ENCODE measurements at places on chromosomes 4 and X.
A peak's percentile ranks its signal among the peaks of the same experiment; 100 is the strongest.

DNA sequence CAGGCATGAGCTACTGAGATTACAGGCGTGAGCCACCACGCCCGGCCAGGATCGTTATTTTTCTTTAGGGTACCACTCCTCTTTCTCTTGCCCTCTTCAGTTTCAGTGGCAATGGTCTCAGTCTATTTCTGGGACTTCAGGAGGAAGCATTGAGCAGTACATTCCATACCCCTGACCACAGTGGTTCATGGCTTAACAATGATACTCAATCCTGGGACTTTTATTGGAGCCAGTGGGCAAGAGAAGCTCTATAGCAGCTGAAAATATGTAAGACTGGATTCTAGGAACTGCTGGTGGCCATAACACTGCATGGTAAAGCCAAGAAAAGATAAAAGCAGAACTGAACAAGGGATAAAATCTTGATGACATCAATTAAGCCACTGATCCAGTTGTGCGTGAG, 5.8 kb upstream of the CCNA2 start:
- no peak for DNase-seq

DNA sequence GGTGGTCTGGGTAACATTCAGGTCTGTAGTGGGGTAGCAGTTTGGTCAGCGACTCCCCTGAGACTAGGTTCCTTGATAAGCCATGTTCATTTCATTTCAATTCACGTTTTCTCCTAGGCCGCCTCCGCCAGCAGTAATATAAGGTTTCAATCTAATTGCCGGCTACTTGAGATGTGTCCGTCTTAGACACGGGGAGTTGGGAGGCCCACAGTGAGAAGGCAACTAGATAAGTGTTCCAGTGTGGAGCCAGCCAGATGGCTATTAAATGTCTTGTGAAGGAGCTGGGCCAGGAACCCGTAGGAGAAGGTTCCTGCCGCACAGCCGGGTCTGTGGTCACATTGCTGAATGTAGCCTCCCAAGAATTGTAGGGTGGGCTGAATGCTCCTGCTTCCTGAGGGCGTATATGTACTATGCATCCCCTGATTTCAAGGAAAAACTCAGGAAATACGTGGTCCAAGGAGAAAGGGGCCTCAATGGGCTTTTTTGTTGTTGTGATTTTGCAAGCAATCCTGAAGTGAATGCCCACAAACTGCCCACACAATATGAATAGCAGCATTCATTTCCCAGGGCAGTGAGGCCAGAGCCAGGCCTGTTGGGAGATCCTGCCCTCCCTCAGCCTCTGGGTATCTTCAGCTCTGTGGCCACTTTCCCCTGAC, 220.6 kb upstream of the RPL34 start:
- no peak for DNase-seq

DNA sequence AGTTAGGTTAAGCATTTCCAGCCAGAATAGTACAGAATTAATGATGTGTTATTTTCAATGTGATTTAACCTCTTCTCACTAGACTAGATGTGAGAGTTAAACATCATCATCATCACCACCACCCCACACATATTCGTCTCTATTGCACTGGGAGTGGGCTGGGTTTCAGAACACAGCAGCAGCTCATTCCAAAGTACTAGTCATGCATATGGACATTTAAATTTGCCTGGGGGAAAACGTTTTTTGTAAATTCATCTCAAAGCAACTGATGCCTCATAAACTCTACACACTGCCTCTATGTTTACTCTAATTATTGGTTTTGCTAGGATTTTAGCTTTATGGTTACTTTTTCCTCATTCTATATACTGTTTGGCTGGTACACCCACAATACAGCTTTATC, 509.1 kb downstream of the PPP4R3C start:
- DNase-seq: no peak

DNA sequence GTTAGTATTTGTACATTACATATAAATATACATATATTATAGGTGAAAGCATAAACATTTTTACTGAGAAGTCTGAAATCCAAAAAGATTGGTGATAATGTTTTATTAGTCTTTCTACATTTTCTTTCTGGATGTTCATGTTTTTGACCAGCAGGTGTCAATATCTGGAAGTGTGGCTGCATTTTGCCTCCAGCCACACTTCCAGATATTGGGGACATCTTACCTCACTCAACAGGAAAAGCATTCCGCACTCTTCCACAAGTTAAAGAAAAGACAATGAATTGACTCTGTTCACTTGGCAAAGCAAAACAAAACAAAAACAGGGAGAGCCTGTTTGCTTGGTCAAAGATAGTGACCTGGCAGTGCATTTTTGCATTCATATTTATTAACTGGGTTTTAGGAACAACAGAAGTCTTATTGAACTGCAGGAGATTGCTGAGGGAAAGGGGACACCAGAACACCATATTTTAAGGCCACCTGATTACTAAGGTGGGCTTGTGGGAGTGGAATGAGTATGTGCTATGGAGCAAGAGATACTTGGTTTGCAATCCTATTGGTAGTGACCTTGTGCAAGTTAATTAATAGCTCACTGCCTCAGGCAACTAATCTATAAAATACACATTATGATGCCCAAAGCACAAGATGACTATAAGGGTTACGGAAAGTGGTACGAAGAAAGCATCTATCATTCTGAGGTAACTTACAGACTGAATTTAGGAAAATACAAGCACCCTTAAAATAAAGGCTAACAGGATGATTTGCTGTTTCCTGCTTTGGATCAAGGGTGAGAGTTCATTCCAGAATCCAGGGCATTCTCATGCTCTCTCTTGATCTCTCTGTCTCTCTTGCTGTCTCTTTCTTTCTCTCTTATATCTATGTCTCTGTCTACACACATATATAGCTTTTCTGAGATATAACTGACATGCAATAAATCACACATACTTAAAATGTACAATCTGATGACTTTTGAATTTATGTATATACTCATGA, 389.9 kb upstream of the EMCN start:
- DNase-seq: no peak

DNA sequence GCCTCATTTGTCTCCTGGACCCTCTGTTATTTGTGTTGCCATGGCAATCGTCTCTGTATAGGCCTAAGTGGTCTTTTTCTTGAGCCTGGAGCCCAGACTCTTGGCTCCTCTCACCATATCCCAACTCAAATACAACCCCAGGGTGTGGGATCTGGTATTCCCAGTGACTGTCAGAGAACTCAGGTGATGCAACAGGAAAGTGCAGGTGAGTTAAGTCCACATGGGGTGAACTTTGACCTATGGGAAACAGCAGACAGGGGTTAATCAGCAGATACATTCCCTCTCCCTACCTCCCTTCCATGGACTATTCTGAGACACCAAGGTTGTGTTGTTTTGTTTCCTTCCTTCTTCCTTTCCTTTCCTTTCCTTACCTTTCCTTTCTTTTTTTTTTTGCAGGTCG, 130.9 kb upstream of the RPS6KA3 start:
- DNase-seq: no peak

DNA sequence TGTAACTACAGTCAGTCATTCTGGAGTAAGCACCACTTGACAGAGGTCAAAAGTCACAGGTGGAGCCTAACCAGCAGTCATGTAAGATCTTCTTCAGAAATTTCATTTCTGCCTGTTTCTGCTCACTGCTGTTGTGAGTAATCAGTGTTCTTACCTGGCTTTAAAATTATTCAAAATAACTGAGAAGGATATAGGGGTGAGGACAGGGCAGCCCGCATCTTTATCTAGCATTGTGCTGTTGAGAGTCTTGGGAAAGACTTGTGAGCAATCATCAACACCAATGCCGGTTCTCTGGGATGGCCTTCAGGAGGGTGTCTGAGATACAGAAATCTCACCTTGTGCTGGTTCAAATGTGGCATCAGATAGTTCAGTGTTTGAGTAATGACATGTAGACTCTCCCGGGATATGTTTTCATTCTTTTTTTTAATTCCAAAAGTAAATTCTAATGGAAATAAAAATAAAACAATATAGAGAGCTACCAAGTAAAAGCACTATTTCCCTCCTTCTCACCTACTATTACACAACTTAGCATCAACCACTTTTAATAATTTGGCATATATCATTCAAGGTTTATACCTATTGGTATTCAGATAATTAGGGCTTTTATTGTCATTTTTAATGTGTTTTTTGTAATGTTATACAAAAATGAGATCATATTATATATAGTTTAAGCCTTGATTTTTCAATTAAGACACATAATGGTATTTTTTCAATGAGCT, 37.1 kb downstream of the AREG start:
- DNase-seq: no peak

DNA sequence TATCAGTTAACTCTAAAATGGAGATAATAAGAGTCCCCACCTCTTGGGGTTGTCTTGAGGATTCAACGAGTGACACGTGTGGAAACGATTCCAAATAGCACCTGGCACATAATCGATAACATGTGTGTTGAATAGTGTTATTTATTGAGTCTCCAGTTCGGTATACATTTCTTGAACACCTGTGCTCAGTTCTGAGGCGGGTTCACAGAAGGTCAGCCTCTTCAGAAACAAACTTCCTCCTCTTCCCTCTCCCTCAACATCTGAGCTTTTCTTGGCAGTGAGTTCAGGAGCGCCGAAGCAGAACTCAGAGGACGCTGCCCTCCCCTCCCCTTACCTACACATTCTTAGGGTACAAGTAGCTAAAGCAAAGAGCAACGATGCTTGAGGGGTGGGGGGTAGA, 934 bp downstream of the PDHA1 start:
- DNase-seq: no peak

DNA sequence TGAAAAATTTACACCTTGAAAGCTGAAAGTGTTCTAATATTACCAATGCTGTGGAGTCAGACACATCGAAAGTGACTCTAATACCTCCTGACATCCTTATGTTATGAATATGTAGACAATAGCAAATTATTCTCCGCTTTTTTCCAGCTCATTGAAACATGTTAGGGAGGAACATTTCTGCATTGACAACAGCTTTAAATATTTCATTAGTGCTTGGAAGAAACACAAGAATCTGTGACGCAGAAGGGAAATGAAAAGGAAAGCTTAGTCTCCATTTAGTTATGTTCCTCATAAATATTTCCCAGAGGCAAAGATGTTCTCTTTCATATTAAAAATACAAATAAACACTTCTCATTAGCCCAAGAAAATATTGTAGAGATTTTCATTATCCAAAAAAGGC, 55.8 kb upstream of the CD99 start:
- no peak for DNase-seq

DNA sequence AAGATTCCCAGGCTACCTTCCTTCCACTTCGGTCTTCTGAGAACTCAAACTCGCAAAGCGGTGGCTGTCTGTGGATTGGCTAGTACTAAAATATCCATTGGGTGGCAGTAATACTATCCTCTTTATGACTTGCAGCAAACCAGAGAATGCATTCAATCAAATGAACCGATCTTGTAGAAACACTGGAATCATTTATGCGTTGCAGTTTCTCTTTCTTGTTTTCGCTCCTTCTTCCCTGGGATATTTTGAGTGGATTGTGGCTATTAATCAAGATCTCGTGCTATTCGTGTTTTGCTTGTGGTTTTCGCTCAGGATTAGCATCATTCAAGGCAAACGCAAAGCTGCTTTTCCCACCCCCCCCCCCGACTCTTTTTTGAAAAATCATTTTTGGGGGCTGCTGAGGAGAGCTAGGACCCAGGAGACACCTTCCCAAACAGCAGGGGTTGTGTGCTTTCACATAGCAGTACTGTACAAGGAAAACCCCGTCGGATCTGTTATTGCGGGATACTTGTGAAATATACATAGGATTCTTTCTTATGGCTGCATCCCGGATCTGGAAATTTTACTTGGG, at the start of gene IL1RAPL1:
Gene IL1RAPL1, plus strand, starts transcription at position 466 of the 571 bp plus-strand sequence.
- DNase-seq: no peak

DNA sequence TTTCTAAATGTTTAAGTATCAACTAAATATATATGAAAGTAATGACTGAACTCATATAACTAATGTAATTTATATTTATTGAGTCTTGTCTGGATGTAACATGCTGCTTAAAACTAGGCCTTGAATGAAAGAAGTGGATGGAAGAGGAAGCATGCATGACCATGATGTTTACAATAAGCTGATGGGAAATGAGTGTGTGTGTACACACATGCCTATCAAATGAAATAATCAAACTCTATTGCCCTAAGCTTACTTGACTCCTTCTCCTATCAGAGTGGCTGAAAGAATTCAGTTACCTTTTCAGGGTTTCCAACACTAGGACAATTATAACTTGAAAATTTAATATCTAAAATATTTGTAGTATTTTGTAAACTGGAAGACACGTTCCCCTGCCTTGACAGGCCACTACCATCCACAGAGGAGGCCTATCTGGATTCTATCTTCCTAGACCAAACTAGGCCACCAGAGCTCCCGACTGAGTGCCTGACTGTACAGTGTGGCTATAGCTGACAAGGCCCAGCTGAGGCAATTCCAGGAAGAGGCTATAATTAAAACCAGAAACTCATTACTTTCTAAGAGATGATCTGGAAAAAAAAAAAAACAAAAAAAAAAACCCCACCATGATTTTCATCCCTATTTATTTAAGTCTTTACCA, 7.6 kb downstream of the ARSJ start:
- no peak for DNase-seq

- no peak for DNase-seq
Observed at GRCh38 chrX:86103061-86103460, 45.2 kb upstream of the DACH2 start.

DNA sequence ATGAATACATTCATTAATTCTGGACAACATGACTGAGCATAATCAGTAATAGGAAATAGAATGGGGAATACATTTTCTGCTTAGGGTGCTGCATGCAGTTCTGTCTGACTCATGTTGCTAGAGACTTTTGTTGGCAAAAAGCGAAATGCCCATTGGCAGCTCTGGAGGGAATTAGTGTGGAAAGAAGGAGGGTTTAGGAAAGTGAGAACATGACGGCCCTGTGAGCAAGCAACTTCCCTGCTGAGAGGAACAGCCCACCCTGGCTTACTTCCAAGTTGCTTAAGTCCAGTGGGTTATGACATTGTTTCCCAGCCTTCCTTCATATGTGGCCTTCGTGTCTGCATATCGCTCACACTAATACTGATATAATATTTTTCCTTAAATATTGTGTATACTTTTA, 13.8 kb downstream of the MAD2L1 start:
- DNase-seq: no peak

GRCh38 chr4:38177641-38178391, 217.6 kb downstream of the PTTG2 start:
- DNase-seq: peak; percentile 18

GRCh38 chr4:152351080-152351479, 184.8 kb downstream of the FBXW7 start:
- DNase-seq: no peak

DNA sequence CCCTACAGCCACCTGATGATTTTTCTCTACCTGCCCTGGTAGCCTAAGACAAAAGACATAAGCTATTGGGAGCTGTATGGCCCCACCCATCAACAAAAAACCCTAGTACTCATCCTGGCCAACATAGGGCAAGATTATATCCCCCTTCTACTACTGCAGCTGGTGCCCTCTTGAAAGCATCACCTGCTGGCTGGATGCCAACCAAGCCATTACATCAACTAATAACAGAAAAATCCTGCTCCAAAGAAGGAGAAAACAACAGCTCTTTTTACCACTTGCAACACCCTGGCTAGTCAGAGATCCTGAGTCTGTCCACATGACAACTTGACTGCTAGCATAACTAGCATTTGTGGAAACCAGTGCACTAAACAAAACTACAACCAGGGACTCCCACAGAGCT, 43.6 kb upstream of the UPRT start:
- no peak for DNase-seq

GRCh38 chr4:17616283-17616682, 1.8 kb downstream of the MED28 start:
- no peak for DNase-seq

Data from activated CD4-positive, alpha-beta T cell treated with anti-CD3 and anti-CD28 coated beads, Interleukin-2, amount 50 U/mL, for 24 hours (primary cell).